Neuronal stem cell (in vitro differentiated cells): ENCODE measurements at places on chromosomes 3 and 15.
A peak's percentile ranks its signal among the peaks of the same experiment; 100 is the strongest.

GRCh38 chr3:161695811-161696210 lies 199.2 kb downstream of the OTOL1 start:
- no peak for DNase-seq

DNA sequence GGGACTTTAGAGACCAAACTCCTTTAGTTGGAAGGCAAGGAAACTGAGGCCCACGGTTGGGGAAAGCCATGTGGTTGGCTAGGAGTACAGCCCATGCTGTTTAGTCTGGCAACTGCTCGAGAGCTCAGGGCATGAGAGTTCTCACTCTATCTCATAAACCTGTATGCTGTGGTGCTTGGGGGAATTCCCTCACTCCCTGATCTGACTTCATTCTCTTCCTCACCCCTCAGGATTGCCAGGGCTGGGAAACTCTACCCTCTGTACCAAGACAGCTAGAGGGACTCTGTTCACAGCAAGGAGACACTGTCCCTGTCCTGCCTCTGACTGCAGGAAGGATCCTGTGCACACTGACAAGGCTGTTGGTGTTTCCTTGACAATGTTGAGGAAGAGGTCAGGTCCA lies 230.2 kb downstream of the ZNF621 start:
- no peak for DNase-seq

GRCh38 chr3:49709852-49710251 lies 9.6 kb downstream of the AMIGO3 start:
- DNase-seq = no peak

- DNase-seq = no peak
Measured at GRCh38 chr3:120161902-120162301, 67.7 kb upstream of the GSK3B start.

DNA sequence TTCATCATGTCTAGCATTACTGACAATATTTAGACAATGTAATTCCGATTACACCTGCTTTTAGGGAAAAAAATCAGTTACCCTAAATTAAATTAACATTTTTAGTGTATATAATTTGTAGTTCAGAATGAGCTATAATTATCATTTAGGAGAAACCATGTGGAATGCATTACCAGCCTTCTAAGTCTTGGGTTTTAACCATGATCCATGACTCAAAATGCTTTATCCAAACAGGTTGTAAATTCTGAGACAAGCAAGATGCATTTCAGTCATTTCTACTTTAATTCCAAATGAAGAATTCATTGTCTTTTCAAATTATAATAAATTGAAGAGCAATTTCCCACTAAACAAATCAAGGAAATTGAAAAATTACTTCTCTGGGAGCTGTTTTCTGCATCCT lies 243.7 kb upstream of the LRIG1 start:
- DNase-seq = no peak

GRCh38 chr15:85010071-85010385 lies 28.4 kb downstream of the PDE8A start:
- DNase-seq = no peak

- DNase-seq = no peak
Measured at GRCh38 chr15:85454403-85454802, 74.0 kb downstream of the AKAP13 start.

DNA sequence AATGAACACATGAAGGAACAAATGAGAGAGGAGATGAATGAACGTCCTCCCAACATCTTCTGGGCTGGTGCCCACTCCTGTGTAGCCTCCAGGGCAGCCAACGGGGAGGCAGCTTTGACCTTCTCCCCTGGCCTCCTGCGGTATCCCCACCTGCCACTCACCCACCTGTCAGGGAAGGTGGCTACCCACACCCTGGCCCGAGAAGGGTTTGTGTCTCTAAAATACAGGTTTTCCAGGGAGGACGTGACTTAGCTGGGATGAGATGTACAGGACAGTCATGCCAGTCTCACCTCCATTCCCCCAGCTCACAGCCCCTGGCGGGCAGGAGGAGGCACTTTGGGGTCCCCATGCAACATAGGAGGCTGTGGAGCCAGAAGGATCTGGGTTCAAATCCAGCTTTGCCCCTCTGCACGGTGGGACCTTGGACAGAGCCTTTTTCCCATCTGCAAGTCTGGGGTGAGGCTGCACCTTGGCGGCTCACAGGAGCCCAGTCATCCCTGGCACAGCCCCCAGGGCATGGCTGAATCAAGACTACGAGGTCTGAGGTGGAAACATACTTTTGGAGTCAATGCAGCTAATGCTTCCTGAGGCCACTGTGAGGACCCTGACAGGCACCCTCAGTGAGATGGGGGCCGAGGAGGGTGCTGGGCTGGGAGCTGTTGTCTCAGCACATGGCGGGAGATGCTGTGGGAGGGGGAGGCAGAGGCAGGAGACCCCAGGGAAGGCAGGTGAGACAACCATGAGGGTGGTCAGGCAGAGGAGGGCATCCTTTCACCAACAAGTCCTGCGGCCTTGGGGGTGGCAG lies 11.1 kb upstream of the PLXND1 start:
- DNase-seq = no peak

- DNase-seq = no peak
Measured at GRCh38 chr3:63094642-63095408, 183.3 kb upstream of the SYNPR start.

DNA sequence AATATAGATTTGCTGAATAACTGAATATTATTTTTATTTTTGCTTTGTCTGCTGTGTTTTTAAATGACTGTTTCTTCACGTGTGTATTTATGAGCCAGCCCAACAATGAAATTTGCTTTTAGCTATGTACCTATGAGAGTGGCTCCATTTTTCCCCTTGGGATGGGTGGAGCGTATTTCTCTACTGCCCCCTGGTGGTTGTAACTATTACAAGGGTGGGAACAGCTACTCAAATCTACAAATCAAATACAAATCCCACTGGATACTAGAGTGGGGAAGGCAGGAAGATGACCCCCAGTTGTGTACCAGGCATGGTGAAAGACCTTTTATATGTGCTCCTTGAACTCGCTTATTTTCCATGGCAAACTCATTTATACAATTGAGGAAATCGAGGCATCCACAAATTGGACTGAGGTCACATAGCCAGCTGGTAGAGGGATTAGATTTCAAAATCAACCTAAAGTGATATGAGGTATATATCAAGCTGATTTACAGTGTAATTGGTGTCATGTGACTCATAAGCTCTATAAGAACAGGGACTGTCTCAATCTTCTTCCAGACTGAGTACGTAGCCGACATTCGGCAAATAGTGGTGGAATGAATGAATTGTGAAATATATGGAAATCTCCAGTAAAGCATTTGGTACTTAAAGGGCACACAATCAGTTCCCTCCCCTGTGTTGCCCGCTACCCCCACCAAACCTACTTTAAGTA lies 69.5 kb upstream of the VEPH1 start:
- DNase-seq = peak; percentile 43

DNA sequence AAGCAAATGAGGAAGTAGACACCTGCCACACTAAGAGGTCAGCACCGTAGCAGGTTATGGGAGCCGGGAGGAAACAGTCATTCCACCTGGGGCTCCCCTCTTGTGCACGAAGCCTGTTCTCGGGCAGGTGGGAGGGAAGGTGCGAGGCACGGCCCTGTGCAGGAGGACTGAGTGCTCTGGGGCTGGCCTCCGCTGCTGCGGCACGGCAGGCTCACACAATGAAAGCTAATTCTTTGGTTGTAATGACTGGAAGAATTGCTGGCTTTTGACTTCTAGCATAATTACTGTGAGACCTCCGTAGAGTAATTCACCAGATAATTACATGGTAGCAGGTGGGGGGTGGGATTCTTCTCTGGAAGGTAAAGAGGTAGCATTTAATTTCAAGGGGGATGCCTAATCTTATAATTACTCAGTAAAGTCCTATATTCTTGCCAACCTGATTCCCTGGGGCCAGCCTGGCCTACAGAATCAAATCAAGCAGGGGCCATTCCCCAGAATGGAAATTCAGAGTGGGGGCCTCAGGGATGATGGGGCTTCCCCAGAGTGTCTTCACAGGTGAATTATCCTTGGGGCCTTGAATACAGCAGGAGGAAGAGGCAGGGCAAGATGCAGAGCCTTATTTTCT lies 129.1 kb downstream of the TPRA1 start:
- DNase-seq = no peak

GRCh38 chr3:153334558-153334957 lies 172.5 kb downstream of the RAP2B start:
- no peak for DNase-seq

DNA sequence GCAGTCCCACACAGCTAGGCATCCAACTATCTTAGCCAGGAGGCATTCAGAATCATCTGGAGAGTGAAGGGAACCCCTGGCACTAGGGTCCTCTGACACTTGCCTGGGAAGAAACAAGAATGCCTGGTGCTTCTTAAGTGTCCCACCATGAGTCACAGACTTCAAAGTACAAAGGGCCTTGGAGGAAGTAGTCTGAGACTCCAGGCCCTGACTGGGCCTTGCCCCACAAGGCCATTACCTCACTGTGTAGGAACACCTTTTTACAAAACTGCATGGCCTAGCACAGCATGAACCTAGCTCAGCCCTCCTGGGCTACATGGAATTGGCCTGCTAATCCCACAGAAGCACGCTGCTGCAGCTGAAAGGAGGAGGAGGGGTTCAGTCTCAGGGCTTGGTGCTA lies 104.5 kb upstream of the SLCO2A1 start:
- DNase-seq = no peak

DNA sequence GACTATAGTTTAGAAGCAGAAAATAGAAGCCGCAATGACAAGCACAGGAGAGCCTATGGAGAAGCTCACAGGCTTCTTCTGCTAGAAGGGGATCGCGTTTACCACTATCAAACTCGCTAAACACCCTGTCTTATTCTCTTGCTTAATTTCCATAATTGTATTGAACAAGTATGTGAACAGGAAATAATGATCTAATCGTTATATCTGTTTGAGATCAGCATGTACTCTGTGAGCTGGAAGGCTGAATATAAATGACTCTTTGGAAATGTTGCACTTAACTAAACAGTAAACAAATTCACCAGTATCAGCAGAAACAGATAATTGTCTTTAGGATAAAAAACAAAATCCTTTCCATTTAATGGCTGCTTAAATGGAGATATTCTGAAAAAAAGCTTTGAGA lies 15.0 kb downstream of the NEK10 start:
- no peak for DNase-seq

DNA sequence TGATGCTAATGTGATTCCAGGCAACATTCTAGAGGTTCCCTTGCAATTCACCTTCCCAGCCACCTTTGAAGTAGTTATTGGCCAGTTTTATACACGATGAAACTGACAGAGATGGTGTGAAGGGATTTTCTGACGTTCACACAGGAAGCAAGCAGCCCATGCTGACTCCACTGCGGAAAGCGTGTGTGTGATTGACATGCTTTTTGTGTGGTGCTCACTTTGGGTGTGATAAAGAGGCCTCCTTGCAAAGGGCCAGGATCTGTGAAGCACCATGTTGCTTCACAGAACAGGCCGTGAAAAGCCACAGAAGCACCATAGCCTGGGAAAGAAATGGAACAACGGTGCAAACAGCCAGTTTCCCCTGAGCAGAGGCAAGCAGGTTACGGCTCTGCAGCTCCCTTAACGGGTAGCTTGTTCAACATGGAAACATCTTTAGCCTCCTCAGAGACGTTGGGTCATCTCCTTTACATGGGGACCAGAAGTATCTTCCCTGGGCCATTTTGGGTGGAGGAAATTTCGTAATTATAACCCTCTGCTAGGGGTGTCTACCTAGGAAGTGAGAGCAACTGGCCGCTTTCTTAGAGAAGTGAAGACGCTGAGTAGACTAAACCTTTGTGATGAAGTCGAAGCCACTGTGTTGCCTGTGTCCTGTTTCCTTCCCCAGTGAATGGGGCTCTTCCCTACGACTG lies 108.5 kb downstream of the APBA2 start:
- no peak for DNase-seq

GRCh38 chr3:58586776-58587192 lies 9.6 kb upstream of the FAM107A start:
- DNase-seq = no peak

- DNase-seq = peak; percentile 50
Measured at GRCh38 chr3:40191850-40192448, 117.6 kb upstream of the EIF1B start.

DNA sequence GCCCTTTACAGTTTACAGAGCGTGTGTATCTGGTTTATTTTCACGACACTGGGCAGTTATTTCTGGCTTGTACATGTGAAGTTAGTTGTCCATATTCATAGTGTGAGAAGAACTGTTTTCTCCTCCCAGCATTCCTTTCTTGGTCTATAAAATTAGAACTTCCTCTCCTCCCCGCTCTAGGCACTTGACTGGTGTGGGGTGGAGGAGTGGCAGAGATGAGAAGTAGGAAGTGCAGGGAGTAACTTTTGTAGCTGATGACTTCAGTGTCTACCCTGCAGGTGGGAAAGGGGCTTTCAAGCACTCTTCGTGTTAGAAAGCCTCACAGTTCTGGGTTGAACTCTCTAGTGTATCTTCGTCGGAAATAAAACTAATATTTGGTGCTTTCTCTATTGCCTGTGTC lies 13.4 kb downstream of the APOD start:
- no peak for DNase-seq

- no peak for DNase-seq
Measured at GRCh38 chr3:21484828-21485144, 266.2 kb downstream of the ZNF385D start.

GRCh38 chr15:43390723-43391122 lies 19.8 kb downstream of the TUBGCP4 start:
- no peak for DNase-seq

DNA sequence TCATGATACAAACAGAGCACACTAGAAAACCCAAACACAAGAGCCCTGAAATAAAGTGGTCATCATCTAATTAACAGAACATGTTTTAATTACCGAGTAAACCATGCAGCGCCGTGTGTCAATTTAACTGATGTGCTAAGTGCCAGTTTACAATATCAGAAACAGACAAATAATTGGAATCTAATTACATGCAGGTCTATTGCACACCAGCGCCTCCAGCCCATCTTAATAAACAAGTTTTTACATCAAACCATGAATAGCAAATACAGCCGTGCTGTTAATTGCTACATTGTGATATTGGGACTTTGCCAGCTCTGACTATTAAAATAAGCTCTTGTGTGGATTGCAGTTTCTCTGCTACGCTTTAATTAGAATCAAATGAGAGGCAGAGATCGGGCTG lies 510.2 kb upstream of the MDFIC2 start:
- no peak for DNase-seq

GRCh38 chr3:43286841-43287499 lies 630 bp downstream of the SNRK start:
- DNase-seq = peak; percentile 12

DNA sequence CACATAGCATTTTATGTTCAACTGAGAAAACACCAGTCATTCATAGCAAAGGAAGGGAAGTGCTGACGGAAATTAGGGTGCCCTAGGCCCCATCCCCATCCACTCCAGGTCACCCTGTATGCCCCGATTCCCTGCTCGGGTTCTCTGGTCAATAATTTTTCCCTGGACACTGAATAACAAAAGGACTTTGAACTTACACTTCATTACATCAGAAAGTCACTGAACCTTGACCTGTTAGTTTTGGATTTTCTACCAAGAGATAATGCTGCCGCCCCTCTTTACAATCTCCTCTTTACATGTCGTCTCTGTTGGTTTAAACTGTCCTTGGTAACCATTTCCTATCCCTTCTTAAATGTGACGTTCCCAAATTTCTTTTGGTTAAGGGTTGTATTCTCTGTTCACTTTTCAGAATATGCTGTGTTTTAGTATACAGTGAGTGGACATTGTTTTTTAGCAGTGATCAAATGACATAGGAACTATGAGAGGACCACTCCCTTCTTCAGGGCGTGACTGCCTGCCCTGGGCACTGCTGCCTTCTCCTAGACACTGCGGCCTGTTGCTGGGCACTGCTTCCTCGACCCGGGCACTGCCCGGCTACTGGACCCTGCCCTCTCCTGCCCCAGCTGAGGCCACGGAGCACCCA lies 13.6 kb upstream of the AHSG start:
- DNase-seq = no peak

- DNase-seq = no peak
Measured at GRCh38 chr3:12193485-12194165, 34.9 kb upstream of the TIMP4 start.

GRCh38 chr3:44969828-44970179 lies 6.2 kb downstream of the ZDHHC3 start:
- DNase-seq = no peak
